Endodermal cell (in vitro differentiated cells): ENCODE measurements at places on chromosomes 3 and 15. TPM values are rescaled to one million over a fixed set of nuclear protein-coding genes. Genes with fewer than 3 reads are reported as not detected.
A peak's percentile ranks its signal among the peaks of the same experiment; 100 is the strongest.

- DNase-seq: no peak
Measured at GRCh38 chr3:3443482-3443881, 264.0 kb upstream of the CRBN start.

- DNase-seq: no peak
Measured at GRCh38 chr3:194395212-194395611, 3.9 kb downstream of the GP5 start.

DNA sequence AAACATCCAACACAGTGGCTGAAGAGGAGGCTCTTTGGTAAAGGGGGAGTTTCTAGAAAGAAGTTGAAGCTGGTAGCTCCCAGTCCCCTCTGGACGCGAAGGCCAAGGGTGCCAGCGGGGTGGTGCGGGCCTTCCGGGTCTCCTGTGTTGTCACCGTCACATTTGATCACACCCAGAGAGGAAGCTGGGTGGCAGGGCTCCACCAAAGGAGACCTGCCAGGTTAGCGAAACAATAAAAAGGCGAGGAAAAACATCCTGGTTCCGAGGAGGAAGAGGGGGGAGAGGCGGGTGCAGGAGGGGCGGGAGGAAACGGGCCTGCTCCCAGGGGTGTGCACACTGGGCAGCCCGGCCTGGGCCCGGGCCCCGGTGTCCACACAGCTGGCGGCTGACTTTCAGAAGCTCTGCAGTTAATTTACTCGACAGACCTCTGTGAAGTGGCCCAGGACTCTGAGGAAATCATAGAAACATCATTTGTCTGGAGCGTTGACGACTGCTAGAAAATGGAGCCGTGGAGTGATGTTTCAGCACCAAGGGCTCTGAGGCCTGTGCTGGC, 12.1 kb downstream of the HEG1 start:
- DNase-seq: peak; percentile 48

DNA sequence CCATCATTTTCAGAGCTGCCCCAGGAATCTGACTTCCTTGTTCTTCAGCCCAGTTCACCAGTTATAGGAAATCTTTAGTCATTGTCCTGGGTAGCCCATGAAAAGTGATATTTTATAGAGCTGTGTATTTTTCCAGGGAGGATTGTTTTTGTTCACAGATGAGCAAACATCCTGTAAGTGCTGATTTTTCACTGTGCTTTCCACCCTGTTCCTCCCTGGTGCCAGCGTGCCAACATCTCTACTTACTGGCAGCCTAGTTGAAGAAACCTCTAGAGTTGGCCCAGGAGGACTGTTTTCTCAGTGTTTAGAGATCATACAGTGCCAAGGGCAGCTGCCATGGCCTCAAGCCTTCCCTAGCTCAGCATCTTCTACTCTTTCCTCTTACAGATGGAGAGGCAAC, 41.3 kb downstream of the ST6GAL1 start:
- no peak for DNase-seq

GRCh38 chr3:15390460-15390859, 36.9 kb downstream of the METTL6 start:
- no peak for DNase-seq

GRCh38 chr3:143832433-143832832, 15.8 kb downstream of the SLC9A9 start:
- no peak for DNase-seq

GRCh38 chr3:145490088-145491048, 670.6 kb downstream of the PLOD2 start:
- peak; percentile 39 for DNase-seq

- no peak for DNase-seq
Measured at GRCh38 chr3:158846803-158847451, 45.1 kb downstream of the MFSD1 start.

GRCh38 chr15:80059786-80060355, 395 bp downstream of the ZFAND6 start:
- no peak for DNase-seq

DNA sequence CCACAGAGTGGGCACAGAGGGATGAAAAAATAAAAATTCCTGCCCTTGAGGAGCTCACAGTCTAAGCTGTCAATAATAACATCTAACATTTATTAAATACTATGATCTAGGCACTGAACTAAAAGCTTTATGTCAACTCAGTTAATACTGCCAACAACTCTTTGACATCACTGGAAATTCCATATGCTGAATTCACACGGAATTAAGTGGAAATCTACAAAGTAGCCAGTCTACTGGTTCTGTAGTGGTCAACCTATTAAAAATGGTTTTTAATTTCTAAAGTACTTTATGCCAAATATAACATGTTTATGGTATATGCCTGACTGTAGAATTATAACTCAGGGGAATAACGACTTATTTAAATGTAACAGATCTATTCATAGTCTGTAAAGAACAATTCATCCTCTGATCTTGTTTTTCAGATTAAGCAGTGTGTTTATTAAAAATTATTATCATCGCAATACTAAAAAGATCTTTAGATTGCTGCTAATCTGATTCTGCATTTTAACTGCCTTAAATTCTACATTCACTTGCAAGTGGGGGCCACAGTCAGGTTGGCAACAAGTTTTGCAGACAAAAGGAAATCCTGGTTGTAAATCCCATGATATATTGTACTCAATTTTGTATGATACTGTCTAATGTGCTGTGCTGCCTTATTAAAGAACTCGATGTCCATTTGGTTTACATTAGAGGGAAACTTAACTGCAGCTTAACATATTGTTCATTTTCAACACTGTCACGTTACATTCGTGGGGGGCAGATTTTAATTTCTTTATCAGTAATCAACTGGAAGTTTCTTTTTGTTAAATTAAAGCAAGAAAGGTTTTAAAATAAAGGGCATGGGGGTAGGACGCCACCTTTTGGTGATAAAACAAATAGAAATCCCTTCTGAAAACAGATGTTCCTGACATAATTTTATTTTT, 2.6 kb upstream of the FOXP1 start:
- no peak for DNase-seq

DNA sequence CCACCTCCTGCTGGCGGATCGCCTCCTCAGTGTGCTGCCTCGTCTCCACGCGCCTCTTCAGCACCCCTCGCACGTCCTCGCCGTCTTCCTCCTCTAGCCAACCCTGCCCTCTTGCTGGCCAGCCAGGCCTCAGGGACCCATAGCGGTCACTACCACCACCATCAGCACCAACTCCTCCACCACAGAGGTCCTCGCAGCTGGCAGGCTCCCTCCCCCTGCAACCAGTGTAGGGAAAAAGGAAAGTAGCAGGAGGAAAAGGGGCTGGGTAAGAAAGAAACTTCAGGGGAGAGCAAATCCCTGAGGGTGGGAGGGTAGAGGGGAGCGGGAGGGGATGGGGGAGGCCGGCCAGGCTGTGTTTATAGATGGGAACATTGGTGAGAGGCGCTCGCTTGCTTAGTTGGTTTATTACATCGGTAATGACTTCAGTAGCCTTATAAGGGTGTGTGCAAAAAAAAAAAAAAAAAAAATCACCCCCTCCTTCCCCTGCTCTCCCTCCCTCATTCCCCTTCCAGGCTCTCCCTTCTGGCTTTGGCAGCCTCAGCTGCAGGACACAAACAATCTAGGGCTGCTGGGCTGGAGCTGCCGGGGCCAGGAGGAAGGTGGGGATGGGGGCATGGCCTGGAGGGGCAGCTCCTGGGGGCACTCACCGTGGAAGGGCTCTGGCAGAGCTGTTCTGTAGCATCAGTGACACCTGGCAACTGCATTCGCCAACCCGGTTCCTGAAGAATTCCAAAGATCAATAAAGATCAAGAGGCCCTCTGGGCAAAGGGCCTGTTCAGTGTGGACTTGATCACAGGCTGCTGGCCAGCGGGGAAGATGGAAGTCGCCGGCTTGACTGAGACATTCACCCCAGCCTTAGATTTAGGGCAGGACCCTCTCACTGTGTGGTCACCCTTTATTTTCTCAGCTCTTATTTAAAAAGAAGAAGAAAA, 116.2 kb upstream of the HACD2 start:
- DNase-seq: no peak

- DNase-seq: no peak
Measured at GRCh38 chr3:64928683-64929082, 240.9 kb upstream of the ADAMTS9 start.

DNA sequence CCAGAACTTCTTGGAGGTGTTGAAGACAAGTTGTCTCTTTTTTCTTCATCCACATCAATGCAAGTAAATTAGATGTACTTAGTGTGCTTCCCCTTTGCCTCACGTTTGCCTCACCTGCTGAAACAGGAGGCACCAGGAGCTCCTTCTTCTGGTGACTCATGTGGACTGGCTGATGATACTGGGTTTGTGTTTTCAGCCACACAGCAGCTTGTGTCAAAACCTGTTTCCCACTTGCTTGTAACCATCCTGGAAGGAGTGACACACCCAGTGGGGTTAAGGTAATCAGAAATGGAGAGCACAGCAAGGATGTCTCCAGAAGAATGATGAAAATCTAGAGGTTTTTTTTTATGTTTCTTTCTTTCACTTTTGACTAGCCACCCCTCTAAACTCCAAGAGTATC, 143.3 kb upstream of the RBMS3 start:
- no peak for DNase-seq

DNA sequence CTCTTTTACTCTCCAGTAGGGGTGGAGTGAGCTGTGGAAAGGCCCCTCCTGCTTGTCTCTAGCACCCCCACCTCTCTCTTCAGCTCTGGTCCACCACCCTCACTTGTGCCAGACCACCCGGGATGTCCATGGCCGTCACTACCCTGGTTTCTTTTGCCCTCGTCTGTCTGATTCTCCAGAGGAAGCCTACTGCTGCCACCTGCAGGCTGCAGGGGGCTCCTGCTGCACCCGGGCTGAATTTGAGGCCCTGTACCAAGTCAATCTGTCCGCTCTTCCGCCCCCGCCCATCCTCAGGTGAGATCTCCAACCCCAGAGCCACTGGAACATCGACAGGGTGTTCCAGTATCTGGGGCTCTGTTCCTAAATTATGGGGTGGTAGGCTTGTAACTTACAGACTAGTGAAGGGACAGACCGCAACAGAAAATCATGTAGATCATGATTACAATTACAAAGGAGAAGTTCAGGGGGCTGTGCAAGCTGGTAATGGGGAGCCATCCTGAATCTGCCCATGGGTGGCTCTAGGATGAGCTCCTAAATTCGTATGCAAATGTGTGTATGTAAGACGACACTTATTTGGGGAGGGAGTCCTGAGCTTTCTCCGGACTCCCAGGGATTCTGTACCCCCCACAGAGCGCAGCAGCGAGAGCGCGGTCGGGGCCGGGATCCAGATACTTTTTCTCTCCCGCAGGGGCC, 683 bp upstream of the UNC45A start:
- peak; percentile 97 for DNase-seq

DNA sequence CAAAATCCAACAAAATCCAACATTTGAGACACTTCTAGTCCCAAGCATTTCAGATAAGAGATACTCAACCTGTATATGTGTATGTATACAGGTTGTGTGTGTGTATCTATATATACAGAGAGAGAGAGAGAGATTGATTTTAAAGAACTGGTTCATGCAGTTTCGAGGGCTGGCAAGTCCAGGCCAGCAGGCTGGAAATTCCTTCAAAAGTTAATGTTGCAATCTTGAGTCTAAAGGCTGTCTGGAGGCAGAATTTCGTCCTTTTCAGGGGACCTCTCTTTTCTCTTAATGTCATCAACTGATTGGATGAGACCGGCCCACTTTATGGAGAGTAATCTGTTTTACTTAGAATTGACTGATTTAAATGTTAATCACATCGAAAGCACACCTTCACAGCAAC, 199.6 kb upstream of the IL12A start:
- DNase-seq: no peak

- DNase-seq: no peak
Measured at GRCh38 chr15:52118969-52119749, 6.6 kb upstream of the BCL2L10 start.

GRCh38 chr15:22959321-22960101, 20.7 kb downstream of the CYFIP1 start:
- DNase-seq: no peak

CELF6 gene
- 0.40 to 0.76 TPM (median 0.62 TPM) in 3 replicates for total RNA-seq

ATOSA gene
- total RNA-seq: 18.6 to 48.8 TPM (median 23.7 TPM) in 3 replicates

PRTG gene
- total RNA-seq: 44.9 to 51.6 TPM (median 51.5 TPM) in 3 replicates

AAGAB gene
- total RNA-seq: 64.9 to 99.1 TPM (median 94.1 TPM) in 3 replicates
